ENCODE measurements at places on chromosomes 16 and 17.

GRCh38 chr17:37750768-37751475, 6.1 kb upstream of the HNF1B start:
- no peak for DNase-seq

GRCh38 chr17:43526886-43527648, 19.1 kb downstream of the ETV4 start:
- no peak for DNase-seq

- DNase-seq: peak; percentile 67
Observed at GRCh38 chr17:30550512-30551273, 73.5 kb downstream of the GOSR1 start.

DNA sequence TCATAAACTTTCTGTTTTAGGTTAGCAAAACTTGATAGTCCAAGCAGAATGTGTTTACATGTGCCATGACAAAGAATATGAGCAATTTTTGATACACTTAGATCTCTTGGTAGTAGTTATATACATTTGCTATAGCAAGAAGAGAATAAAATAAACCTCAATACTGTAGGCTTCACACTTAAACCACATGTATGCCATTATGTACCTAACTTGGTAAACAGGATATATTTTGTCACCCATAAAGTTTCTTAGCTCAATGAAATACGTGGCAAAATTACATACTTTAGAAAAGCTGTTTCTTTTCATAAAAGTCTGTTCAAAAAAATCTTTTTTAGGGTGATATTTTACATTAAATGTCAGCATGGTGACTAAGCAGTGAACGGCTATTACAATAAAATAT, 184.7 kb downstream of the MYO1D start:
- DNase-seq: no peak

DNA sequence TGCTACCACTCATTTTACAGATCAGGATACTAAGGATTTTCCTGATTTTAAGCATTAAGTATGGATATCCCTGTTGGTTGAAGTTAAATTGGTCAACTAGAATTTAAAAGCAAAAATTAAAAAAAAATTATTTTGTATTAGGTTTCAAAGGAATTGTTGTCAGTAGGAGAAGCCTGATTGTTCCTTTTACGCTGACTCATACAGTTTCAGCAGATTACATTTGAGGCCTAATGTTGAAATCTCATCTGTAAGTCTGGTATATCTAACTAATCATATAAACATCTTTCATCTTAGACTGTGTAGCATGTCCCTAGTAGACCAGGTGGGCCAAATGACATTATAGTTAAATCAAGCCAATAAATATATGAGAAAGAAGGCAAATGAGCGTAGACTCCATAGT, 83.5 kb downstream of the FTO start:
- DNase-seq: no peak

- DNase-seq: no peak
Observed at GRCh38 chr17:63221939-63222338, 224.2 kb downstream of the CYB561 start.

- DNase-seq: peak; percentile 44
Observed at GRCh38 chr16:69199382-69199781, 12.4 kb downstream of the SNTB2 start.

- no peak for DNase-seq
Observed at GRCh38 chr16:20874088-20874581, 26.0 kb downstream of the DCUN1D3 start.

GRCh38 chr17:50269477-50270434, 4.5 kb upstream of the TMEM92 start:
- DNase-seq: peak; percentile 85

DNA sequence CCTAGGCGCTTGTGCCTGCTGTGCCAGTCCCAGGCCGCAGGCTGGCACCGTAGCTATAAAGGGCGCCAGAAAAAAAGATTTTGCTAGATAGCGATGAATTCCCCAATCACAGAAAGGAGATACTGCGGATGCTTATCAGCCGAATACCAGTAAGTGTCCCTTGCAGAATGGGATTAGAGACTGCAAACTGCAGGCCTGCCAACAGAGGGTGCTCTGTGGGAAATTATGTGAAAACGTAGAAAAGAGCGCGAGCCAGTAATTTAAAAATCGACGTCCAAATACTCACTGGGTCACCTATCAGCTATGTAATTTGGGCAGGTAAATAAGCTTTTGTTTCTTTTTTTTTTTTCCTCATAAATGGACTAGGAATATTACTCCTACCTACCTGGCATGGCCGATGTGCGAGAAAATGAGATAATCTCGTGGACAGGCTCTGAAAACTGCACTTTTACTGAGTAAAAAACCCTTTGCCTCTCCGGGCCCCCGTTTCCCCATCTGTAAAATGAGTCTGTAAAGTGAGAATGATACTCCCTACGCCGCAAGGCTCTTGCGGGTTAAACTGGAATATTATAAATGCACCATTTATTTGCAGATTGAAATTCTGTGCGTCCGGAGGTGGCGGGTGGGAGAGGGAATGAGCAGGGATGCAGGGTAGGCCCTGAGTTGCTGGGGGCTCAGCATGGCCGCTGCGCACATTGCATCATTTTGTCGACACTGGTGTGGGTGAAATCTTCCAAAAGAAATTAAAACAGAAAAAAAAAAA, 1.2 kb upstream of the COG1 start:
- DNase-seq: peak; percentile 75

DNA sequence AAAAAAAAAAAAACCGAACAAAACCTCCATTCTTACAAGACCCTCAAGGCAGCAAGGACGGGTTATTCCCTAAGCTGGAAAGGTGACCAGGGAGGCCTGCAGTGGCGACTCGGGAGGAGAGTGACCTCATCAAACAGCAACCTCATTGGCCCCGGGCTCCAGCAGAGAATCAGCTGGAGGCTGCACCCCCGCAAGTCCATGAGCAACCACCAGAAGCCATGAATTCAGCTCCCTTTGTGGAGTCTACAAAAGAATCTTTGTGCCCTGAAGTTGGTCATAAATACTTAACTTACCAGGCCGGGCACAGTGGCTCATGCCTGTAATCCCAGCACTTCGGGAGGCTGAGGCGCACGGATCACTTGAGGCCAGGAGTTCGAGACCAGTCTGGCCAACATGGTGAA, 80.9 kb upstream of the CREBBP start:
- peak; percentile 68 for DNase-seq

GRCh38 chr17:20992416-20992815, 50.4 kb downstream of the USP22 start:
- DNase-seq: no peak

GRCh38 chr17:70906808-70907207, 737.5 kb downstream of the KCNJ2 start:
- DNase-seq: no peak

Data from EL (cell line).